Camera-type eye (tissue), 1 donor: ENCODE measurements at places on chromosomes 1 and 21. TPM values are rescaled to one million over a fixed set of nuclear protein-coding genes. Genes with fewer than 3 reads are reported as not detected.

CYP4A11 gene
- total RNA-seq, result not detected

BRDT gene
- total RNA-seq, result not detected

KRTAP19-1 gene
- total RNA-seq, result not detected

AADACL3 gene
- total RNA-seq, result 0.11 TPM

CYP4Z1 gene
- 0.33 TPM for total RNA-seq
